Hepatic stellate cell (primary cell): ENCODE measurements at places on chromosomes 2 and 18.

GRCh38 chr2:238916176-238916874 is 68.4 kb downstream of the TWIST2 start:
- DNase-seq, result no peak

- DNase-seq, result peak; percentile 77
Measured at GRCh38 chr2:173048897-173049661, 26.6 kb upstream of the MAP3K20 start.

DNA sequence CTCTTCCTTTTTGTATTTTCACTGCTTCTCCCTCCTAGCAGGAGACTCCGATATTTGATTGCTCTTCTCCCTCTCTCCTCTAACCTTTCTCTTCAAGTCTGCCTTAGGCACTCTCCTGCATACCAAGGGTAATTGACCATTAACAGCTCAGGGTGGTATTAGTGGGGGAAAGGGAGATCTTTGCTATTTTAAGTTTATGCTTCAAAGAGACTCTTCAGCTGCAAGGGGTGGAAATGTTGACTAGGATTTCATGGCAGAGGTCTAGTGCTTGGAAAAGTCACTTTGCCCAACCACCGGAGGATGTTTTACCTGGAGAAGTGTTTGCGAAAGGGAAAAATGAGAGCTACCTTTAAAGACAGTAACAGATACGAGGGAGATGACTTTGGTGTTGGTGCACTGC is 453.7 kb downstream of the SLC4A3 start:
- no peak for DNase-seq

DNA sequence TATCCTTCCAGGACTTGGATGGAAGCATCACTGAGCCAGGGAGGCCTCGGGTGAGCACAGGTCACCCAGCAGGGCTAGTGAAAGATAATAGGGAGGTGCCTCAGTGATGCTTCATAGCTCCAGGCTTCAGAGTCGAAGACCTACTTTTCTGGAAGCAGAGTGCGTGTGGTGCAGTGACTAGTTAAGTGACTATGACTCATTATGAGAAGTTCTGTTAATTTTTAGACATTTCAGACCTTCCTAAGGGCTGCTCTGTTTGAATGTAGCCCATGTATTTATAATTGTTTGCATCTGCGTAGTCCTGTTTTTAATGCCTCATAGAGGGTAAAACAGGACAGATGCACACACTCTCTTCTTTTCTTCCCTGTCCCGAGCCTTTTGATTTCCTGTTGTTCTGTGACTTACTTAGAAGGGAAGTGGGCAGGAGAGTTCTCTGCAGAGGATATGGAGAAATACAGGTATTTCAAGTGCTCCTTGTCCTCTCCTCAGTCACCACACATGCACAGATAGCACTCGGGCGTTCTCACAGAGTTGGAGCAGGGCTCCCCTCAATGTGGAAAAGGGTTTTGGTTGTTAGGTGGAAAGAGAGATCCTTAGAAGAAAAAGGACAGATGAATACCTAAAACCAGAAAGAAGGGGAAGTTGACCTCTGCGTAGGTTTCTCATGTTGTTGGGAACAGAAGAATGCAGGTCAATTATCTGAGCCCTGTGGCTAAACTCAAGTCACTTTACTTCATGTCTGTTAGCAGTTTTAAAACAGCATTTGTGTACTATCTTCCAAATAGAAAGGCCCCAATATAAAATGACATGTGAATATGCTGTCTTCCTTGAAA is 34.7 kb downstream of the RALB start:
- peak; percentile 66 for DNase-seq

DNA sequence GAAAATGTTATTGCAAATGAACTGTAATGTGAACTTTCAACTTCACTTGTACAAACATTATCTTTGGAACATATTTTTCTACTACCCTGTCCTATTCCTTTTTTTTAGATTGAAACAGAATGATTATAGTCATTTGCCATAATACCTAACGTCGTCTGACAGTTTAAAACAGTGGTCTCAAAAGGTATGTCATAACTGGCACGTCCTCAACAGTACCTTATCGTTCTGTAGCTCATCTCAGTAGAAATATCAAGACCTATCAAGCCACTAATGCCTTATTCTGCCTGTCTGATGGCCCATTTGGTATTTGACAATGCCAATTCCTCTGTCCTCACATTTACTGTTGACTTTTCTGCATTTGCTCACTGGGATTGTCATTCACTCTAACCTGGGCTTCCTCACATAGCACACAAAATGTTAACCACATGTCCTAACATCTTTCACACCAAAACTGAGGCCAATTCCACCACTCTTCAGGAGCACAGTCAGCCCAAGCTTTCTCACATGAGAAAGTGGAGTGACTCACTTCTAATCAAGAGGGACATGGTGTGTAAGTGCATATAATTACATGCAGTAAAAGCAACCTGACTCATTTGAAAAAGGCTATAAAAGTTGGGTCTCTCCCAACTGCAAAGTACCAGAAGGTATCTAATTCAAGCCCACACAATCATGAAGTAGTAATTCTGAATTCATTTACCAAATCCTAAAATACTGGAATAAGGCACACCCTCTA is 34.8 kb downstream of the DNER start:
- DNase-seq, result no peak

DNA sequence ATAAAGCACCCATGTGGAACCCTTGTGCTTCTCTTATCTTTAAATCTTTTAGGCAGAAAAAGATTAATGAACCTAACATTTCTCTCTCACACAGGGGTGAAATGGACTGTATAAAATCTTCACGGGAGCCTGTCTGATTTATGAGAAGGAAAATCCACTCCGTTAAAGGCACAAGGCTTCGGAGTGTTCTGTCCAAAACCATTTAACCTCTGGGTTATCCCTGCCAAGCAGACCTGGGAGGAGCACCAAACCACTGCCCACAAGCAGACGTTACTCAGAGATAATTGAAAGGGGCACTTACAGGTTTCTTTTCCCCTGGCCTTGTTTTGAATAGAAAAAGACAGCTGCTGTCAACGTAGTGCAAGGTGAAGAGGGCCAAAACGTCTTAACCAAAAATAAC is 184.4 kb upstream of the DOK6 start:
- no peak for DNase-seq

DNA sequence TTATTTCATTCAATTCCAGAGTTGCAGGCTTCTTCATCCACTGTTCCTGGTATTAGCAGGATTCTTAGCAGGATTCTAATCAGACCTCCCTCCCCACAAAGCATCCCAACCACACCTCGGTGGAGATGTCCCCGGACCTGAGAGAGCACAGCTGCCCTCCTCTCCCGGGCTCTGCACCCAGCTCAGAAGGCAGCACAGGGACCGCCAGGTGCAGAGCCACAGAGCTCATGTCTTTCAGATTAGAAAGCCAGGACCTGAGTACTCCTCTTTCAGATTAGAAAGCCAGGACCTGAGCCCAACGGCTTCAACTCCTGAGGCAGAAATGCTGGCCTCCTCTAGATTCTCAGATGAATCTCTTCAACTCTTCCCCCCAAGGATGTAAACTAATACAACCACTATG is 152.3 kb downstream of the MYO5B start:
- DNase-seq, result no peak

GRCh38 chr2:60745330-60745729 is 10.7 kb upstream of the PAPOLG start:
- DNase-seq, result no peak

- DNase-seq, result no peak
Measured at GRCh38 chr18:75029481-75029880, 179.5 kb downstream of the PTGR3 start.

DNA sequence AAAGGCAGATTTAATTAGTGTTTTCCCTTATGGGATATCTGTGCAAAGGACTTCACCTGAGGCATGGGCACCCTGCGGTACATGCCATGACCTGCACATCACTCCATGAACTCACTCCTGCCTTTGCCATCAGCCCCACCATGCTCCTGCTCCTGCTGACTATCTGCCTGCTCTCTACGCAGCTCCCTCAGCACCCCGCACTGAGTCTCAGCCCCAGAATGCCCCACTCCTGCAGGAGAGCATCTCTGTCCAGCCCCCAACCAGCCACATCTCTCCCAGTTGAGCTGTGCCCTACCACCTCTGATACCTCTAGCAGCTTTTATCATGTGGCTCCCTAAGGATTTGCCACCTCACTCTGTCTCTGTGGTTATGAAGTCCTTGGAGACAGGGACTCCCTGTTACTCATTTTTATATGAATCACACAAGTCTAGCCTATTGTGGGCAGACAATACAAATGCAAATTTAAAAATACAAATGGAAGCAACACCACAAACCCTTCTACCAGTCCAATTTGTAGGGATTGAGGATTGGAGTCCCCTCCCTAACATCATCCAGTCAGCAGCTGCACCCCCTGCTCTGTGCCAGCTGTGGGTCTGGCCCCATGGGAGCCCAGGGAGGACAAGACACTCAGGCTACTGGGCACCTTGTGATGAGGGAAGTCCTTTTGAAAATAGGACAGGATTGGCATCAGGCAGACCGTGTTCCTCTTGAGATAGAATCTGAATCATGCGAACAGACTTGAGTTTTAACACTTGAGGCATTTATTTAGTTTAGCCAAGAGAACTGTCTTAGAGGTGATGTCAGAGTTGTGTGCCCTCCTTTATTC is 689.6 kb upstream of the HS6ST1 start:
- no peak for DNase-seq

DNA sequence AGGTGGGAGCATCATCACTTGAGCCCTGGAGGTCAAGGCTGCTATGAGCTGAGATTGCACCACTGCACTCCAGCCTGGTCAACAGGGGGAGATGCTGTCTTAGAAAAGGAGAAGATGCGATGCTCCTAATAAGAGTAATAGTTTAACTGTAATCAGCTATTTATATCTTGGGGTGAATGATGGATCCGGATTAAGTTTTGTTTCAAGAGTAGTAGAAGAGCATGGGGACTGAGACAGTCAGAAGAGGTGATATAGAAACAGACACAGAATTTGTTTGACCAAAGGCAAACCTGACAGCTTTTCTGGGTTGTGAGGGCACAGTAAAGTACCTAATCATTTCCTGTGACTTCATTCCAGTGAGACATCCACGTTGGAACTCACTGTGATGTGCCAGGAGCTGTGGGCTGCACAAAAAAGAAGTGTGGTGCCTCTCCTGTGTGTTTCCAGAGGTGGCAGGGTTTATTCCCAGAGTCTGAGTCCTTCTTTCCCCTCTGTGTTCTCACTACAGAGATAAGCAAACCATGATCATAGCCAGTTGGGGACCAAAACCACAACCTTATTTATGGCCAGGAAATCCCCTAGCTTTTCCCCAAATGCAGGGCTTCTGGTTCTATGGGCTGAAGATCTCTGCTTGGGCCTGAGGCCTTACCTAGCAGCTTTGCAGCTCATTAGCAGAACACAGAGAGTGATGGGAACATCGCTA is 113.7 kb downstream of the XRCC5 start:
- DNase-seq, result no peak

DNA sequence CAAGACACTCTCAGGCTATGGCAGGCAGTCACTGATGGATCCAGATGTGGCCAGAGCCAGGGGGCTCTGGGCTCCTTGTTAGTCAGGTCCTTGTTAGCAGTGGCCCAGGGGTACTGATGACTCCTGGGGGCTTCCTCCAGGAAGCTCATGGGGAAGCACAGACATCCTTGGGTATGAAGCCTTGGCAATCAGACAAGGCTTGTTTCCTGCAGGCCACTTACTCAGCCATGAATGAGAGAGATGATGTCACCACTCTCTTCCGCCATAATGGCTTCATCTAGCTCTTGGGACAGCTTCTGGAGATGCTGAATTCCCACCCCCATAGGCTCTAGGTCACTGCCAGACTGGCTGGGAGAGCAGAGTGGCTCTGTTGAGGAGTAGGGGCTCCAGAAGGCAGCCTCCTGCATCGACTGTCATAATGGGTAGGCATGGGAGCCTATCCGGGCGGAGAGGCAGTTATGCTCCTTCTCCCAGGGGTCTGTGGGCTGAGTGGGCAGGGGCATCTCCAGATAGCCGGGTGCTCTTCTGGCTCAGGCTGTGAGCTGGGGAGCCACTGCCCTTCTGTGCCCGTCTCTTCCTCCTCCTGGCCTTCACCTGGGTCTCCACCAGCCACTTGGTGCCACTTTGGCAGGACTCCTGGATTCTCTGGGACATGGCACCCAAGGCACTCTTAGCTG is 40.2 kb upstream of the BMPR2 start:
- DNase-seq, result no peak

- no peak for DNase-seq
Measured at GRCh38 chr18:6629635-6630140, 99.8 kb upstream of the ARHGAP28 start.

- DNase-seq, result no peak
Measured at GRCh38 chr2:205714058-205714776, 31.9 kb downstream of the NRP2 start.

- no peak for DNase-seq
Measured at GRCh38 chr18:38575648-38576047, 1010.0 kb upstream of the CELF4 start.

- DNase-seq, result no peak
Measured at GRCh38 chr18:47545613-47546012, 294.2 kb upstream of the SKOR2 start.

DNA sequence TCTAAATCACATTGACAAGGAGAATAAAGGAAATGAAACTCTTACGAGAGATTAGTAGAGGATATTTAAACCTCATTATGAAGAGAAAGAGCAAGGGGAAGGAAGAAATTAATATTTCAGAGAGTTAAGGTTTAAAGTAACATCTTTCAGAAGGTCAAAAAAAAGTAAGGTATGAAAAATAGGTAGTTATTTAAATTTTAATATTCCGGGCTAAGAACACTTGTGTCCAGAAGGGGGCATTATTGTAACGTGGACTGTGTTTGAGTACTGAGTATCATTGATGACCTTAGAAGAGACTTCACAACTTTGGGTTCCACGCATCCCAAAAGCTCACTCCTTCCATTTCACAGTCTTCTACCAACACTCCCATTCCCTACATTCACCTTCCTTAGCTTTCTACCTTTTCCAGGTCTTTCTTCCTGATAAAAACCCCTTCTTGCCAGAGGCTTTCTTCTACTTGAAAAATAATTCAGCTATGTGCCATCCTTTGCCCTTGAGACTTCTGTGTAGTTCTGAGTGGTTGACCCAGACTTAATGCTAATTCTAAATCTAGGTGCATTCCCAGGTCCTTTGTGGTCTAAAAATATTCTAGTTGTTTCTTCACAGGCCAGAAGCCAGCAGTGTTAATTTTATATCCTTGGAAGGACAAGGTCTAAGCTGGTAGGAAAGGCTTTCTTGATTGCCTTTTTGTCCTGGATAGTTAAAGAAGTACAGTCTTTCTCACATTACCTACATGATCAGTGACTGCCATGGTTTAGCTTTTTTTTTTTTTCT is 16.5 kb downstream of the DYNC1I2 start:
- no peak for DNase-seq

DNA sequence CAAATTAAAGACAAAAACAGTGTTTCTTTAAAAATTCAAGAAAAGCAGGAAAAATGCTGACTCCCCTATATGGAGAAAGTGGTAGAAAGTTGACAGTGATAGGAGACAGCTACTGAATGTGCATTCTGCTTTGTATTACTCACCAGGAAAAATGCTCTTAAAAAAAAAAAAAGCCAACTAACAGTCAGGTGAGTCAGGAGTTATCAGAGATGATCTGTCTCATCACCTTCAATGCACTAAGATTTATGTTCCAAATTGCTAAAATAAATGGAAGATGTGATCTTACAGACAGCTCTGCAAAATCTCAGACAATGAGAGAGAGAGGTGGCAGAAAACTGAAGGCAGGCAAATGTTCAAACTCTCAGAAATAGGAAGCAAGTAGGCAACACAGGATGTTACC is 47.6 kb upstream of the ZNF521 start:
- no peak for DNase-seq

- peak; percentile 27 for DNase-seq
Measured at GRCh38 chr2:121505005-121505404, 25.7 kb upstream of the RNU4ATAC start.
